ENCODE measurements at places on chromosomes 16 and 17.

DNA sequence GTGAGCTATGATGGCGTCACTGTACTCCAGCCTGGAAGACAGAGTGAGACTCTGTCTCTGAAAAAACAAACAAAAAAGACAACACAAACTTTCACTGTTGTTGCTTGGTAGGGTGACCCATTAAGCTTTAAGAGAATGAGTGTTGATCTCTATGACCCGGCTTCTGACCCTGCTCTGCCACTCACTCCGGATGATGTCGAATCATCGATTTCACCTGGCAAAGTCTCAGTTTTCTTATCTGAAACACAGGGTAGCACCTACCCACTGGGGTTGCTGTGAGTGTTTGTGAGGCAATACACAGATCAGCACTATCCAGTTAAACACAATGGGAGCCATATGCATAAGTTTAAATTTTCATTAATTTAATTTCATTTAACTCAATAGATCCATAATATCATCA lies 20.6 kb upstream of the IRF8 start:
- DNase-seq, result no peak

DNA sequence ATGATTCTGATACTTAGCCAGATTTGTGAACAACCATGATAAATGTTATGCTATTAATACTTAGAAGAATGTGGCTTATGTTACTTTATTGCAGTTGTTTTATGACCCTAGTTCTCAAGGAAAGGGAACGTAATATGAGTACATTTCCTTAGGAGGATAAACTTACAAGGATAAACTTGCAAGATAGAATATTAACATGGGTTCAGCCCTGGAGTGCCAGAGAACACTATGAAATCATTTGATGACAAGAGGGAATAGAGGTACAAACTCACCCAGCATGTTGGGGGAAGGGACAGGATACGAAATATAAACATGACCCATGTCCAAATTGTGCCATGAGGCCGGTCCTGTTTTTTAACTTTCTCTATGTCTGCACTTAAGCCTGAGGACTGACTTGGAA lies 13.0 kb upstream of the ABCA5 start:
- no peak for DNase-seq

DNA sequence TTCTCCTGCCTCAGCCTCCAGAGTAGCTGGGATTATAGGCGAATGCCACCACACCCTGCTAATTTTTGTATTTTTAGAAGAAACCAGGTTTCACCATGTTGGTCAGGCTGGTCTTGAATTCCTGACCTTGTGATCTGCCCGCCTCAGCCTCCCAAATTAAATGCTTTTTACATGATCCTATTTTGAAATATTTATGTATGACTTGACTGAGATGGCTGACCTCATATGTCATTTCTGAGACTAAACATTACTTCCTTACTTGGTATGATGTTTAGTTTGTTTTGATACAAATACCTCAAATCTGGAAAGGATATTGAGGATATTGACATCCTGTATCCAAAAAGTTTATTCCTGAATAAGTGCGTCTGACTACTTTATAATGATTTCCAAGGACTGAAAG lies 11.9 kb downstream of the CALCOCO2 start:
- no peak for DNase-seq

DNA sequence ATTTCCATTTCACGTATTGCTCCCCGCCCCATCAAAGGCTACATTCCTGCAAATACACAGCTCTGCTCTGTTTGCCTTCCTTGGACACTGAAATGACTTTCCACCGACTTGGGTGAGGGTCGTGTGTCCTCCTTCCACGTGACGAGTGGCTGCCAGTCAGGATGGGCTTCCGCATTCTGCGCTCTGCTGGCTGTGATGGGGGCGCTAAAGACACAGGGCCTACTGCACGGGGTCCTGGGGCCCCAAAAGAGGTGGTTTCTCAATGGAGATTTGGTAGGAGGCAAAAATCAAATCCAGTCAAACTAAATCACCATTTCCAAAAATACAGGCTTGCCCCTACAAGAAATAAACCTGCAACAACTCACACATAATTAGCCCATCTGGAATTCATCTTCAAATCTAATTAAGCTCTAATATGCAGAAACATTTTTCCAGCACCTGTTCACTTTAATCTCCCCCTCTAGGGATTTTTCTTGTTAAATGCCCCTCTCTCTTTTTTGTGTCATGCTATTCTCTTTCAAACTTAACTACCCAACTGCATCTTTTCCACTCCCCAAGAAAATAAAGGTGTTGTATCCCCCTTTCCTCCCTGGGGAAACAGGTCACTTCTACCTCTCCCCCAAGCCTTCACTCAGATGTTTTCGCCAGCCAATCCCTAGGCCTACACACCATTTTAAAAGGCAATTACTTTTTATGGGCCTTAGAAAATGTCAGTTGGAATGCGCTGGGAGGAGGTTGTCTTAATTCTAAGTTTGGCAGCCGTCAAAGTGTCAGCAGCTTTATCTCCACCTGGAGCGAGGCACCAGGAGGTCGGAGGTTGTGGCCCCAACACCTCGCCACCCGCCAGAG lies 21.9 kb upstream of the FAAP100 start:
- DNase-seq, result no peak

- no peak for DNase-seq
Observed at GRCh38 chr17:33986088-33986487, 269.0 kb upstream of the CCL2 start.

DNA sequence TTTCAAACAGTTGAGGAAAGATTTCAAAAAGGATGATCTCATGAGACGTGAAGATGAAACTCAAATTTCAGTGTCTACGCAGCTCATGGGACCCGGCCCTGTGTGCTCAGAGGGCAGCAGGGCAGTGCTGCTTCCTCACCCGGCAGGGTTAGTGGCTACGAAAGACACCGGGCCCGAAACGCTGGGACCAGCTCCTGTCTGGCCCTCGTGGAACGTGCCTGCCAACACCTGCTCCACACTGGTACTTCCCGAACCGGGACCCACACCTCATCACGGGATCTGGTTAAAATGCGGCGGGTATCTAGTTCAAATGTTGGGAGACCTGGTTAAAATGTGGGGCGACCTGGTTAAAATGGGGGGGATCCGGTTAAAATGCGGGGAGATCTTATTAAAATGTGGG lies 18.7 kb downstream of the DNASE1 start:
- DNase-seq, result no peak

DNA sequence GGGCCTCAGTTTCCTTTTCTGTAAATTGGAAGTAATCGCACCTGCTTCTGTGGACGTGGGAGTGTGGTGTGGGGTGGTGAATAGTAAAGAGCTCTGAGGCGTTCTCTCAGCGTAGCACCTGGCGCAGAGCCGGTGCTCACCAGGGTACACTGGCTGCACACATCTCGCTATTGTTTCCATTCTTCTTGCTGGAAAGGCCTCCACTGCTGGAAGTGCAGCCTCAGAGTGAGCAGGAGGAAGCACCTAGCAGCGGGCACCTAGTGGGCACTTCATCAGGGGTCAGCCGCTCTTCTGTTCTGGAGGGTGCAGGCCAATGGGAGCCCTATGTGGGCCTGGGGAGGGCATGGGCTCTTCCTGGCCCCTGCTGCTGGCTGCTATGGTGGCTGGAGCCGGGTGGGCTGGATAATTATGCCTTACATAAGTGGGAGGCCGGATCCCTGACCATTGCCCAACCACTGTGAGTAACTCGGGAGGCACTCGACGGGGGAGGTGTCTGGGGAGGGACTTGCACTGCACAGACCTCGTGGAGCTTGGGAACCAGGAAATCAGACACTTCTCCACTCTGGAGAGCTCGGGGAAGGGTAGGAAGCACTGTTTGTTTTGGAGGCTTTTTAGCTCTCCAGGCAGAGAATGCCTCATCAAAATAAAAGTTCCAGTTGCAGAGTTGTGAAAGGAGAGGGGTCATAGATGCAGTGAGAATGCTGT lies 1.7 kb downstream of the MAP2K3 start:
- no peak for DNase-seq

DNA sequence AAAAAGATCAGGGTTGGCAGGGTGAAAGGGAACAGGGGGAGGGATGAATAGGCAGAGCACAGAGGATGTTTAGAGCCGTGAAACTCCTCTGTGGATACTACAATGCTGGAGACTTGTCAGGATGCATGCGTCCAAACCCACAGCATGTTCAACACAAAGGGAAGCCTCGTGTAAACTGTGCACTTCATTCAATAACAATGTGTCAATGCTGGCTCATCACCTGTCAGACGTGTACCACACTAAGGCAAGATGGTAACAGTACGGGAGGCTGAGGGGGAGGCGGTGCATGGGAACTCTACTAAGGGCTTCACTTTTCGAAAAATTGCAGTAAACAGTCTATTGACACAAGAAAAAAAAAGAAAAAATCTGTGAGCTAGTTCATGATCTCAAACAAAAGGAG lies 63.7 kb downstream of the C16orf95 start:
- no peak for DNase-seq

DNA sequence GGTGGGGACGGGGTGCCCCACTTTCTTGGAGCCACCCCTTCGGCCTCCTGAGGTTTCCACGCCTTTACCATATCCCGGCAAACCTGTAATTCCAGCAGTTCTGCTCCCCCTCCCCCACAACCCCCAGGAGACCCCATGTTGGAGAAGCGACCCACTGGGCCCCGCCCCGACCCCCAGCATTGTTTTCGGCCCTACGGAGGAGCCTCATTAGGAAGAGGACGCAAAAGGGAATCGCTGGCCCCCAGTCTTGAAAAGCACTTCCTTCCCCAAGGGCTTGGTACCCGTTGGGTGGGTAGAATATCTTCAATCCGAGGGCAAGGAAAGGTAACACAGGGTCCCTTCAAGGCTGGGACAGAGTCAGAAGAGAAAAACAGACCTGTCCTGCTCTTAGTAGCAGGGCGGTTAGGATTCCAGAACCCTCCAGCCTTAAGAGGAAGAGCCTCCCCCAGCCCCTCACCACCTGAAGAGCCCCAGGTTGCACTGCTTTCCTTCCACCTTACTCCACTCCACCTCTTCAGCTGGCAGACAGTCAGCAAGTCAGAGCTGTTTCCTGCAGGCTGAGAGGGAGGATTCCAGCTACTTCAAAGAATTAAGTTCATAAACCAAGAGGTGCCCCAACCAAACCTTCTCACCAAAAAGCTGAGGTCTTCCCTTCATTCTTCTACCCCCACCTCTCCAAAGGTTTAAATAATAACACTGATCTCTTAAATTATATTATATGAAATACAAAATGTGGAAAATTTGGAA lies 803 bp upstream of the TLCD2 start:
- DNase-seq, result no peak

GRCh38 chr17:2085648-2085949 lies 30.7 kb downstream of the HIC1 start:
- no peak for DNase-seq

GRCh38 chr17:20154286-20155000 lies 145.3 kb downstream of the SPECC1 start:
- no peak for DNase-seq

- DNase-seq, result no peak
Observed at GRCh38 chr17:67466251-67466796, 89.2 kb downstream of the PITPNC1 start.

DNA sequence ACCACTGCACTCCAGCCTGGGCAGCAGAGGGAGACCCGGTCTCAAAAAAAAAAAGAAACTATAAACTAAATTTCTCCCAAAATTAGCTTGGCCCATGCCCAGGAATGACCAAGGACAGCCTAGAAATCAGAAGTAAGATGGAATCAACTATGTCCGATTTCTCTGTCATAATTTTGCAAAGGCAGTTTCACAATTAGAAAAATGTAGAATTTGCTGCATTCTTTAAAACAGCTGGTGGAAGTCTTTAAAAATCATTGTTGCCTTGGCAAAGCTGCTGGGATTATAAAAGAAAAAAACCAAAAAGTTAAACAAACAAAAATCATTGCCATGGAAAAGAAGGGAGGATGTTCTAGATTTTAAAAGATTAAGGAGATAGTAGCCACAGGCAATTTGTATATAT lies 32.4 kb downstream of the WWP2 start:
- no peak for DNase-seq

DNA sequence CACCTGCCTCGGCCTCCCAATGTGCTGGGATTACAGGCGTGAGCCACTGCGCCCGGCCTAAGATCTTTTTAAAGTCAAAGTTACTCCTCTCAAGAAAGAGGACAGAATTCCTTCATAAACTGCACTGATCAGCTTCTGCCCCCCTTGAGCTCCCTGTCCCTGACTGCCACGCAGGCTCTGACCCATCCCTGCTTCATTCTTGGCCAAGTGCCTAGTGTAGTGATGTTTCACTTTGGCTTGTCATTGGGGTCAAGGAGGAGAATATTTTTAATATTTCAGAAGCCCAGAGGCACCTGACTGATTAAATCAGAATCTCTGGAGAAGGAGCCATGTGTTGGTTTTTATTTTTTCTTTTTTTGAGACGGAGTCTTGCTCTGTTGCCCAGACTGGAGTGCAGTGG lies 9.1 kb downstream of the MRM1 start:
- DNase-seq, result no peak

DNA sequence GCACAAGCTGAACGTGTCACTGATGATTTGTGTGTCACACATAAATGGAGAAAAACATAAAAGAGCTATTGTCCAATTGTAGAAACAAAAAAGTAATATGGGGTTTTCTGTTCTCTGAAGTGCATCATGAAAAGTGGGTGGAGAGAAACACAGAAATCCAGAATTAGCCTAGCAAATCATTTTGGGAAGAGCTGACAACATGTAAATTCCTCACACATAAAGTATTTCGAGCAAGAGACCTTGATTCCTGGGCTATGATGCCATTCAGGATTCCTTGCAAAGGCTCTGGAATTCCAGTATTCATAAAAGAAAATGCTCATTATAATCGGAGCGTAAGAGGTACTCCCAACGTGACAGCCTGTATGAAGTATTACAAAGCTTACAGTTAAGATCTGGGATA lies 1.1 kb downstream of the DCUN1D3 start:
- DNase-seq, result no peak

DNA sequence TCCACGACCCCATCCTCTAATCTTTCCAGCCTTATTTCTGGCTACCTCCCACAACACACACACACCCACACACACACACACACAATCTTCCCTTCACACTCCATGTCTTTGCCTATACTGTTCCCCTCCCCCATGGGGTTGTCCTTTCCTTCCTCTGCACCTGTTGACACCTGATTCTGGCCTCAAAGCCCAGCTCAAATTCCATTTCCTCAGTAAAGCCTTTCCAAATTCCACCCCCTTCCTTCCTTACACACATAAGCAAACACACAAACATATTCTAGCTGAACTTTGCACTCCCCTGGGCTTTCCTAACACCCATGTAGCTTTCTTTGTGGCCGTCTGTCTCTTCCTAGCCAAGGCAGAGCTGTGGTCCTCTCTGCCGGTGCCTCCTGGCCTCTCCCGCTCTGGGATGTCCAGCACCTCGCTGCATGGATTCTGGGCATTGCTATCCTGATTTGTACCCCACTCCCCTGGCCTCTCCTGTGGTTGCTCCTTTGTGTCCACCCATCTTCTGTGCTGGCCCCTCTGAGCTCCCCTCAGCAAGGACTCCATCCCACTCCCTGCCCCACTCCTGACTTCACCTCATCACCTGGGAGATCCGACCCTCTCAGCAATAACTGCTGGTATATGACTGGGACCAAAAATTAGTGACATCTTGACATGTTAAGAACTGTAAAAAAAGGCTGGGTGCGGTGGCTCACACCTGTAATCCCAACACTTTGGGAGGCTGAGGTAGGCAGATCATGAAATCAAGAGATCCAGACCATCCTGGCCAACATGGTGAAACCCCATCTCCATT lies 8.4 kb upstream of the SRCIN1 start:
- DNase-seq, result no peak

Measured in stimulated activated CD4-positive, alpha-beta T cell treated with anti-CD3 and anti-CD28 coated beads, Interleukin-15, amount 100 ng/mL, for 48 hours (primary cell).